ENCODE measurements at places on chromosomes 6 and 20.

GRCh38 chr6:15340775-15341174 lies 94.9 kb downstream of the JARID2 start:
- no peak for DNase-seq

GRCh38 chr20:38231531-38232121 lies 28.9 kb downstream of the KIAA1755 start:
- DNase-seq, result peak; percentile 55

DNA sequence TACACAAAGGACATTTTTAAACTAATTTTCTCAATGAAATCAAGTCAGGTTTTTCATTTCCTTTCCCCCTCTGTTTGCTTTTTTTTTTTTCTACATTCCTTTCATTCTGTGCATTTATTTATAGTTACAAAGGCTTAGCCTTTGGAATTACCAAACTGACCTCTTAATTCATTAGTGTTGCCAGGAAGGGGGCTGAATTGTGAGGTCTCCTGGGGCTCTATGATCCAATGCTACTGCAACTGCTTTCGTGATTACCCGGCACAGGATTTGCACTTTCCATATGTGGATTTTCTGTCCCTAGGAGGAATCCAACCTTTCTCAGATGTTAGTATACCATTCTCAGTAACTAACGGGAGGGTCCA lies 35.3 kb downstream of the NEDD9 start:
- no peak for DNase-seq

GRCh38 chr20:38201356-38201755 lies 36.3 kb upstream of the TGM2 start:
- DNase-seq, result peak; percentile 95
